ENCODE measurements at places on chromosomes 2 and 18.
A peak's percentile ranks its signal among the peaks of the same experiment; 100 is the strongest.

DNA sequence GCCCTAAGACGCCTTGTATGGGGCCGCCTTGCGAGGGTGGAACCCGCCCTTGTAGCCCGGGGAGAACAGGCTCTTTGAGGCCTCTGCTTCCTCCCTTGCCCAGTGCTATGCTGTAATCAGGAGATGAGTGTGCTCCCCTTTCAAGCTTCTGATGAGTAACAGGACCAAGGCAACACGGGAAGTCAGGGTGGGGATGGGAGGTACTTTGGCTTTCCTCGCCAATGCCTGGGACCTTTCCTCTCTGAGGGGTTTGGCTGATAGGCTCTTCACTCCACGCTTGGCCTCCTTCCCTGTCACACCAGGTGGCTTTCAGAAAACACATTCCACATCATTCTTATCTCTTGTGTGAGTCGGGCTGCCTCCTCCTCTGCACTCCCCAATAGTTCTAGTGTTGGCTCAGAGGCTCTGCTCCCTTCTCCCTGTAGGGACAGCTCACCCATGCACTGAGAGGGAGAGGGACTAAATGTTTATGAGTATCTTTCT, 223.7 kb upstream of the TRIB2 start:
- peak; percentile 44 for DNase-seq

- DNase-seq, result no peak
Measured at GRCh38 chr2:128276878-128277675, 41.6 kb downstream of the HS6ST1 start.

DNA sequence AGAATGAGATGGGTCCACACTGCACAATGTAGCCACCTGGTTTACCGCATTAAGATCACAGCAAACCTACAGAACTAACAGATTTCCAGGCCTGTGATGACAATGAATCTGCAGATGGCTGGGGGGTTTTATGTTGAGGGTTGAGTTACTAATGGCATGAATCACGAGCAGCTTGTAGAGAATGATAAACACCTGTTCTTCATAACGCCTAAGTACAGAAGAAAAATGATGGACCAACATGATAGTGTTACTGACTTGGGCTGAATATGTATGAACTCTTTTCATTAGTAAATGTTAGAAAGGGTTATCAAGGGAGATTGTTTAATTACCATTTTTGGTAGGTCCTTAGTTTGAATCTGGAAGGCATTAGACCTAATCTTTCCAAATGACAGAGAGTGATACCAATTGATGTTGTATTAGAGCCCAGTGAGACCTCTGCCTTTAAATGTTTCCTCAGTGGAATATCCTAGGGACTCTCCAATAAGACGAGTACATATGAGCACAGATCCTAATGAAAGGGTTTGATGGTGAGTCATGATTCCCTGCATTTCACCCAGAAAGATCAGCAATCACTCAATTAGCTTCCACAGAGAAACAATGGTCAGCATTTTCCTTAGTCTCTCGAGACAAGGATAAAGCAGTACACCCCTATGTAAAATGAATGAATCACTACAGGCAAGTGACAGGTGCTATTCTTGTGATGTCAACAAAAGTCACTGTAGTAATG, 243.8 kb downstream of the DLGAP1 start:
- DNase-seq, result no peak

GRCh38 chr2:239154971-239155805, 245.6 kb downstream of the HDAC4 start:
- no peak for DNase-seq

- DNase-seq, result no peak
Measured at GRCh38 chr2:195674491-195675221, 17.6 kb downstream of the SLC39A10 start.

DNA sequence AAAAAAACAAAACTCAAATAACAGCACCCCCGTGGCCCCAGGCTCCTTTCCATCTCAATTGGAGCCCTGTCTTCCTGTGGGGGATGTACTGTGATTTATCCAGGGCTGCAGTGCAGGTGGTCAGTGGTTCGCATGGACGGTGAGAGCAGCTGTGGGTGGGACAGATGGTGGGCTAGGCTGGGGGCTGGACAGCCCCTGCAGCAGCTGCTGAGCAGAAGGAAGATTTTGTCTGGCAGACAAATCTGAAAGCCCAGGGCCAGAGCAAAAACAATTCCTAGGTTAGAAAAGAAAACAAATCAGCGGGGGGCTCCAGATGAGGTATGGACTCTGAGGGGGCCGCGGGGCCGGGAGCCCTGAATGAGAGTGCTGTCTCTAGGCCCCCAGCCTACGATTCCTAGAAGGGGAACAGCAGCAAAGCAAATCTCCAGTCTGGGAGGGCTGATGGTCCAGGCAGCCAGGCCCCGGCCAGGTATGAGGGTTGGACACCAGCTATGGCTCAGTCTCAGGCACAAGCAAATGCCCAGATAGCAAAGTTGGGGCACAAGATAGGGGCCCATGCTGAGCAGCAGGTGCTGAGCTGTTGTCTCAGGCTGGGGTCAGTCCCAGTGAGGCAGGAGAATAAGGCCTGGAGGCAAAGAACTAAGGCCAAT, 45.4 kb downstream of the SOWAHC start:
- no peak for DNase-seq

GRCh38 chr18:35247412-35248249, 6.8 kb downstream of the ZNF397 start:
- DNase-seq, result no peak

DNA sequence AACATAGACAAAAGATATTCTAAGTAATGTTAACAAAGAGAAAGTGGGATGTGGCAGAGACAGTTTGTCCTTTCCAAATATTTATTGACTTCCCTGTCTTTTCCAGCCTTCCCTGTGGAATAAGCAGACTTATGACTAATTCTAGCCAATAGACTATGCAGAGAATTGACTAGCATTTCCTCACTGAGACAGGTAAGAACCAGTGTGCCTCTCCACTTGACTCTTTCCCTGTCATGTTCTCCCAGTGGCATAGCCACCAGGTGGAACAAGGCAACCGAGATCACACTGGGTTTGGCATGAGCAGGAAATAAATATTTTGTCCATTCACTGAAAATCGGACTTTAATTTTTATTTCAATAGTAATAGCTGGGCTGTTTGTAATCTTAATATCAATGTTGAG, 168.1 kb upstream of the CTAGE1 start:
- no peak for DNase-seq

DNA sequence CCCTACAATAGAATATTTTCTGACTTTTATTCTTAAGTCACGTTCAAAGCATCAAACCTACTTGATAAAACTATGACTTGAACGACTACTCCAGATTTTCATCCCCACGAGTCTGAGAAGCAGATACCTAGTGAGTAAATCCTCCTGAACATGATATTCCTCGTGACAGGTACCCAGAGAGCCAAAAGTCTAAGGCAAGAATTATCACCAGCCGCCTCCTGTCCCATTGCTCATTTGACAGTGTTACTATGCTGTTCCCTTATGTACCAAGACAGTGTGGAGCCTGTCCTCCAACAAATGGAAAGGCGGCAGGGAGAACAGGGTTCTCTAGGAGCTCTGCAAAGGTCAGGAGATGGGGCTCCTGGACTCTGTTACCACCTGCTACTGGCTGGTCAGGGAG, 8.3 kb upstream of the ALPK2 start:
- DNase-seq, result no peak

Data from activated CD4-positive, alpha-beta T cell treated with anti-CD3 and anti-CD28 coated beads, Interleukin-2, amount 50 U/mL, for 24 hours (primary cell).